Stimulated activated naive CD8-positive, alpha-beta T cell treated with anti-CD3 and anti-CD28 coated beads, Interleukin-15, amount 100 ng/mL, for 72 hours (primary cell): ENCODE measurements at places on chromosomes 1 and 21.

DNA sequence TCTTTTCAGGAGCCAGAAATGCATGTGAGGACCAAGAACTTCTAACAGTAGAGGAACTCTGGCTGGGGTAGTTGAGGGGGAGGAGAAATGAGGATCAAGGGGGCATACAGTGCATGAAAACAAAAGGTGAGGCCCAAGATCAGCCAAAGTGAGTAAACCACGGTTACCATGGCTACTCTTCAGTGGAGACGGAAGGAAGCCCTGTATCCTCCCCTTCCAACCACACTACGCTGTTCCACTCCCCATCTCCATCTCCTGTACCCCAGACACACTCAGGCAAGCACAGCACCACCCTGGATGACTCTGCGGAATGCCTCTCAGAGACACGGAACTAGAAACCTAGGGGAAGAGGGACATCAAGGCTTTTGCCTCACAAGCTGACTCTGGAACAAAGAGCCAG is 157.6 kb upstream of the CAMK1G start:
- DNase-seq, result no peak

- DNase-seq, result no peak
Measured at GRCh38 chr21:36981049-36981391, 14.6 kb upstream of the HLCS start.

DNA sequence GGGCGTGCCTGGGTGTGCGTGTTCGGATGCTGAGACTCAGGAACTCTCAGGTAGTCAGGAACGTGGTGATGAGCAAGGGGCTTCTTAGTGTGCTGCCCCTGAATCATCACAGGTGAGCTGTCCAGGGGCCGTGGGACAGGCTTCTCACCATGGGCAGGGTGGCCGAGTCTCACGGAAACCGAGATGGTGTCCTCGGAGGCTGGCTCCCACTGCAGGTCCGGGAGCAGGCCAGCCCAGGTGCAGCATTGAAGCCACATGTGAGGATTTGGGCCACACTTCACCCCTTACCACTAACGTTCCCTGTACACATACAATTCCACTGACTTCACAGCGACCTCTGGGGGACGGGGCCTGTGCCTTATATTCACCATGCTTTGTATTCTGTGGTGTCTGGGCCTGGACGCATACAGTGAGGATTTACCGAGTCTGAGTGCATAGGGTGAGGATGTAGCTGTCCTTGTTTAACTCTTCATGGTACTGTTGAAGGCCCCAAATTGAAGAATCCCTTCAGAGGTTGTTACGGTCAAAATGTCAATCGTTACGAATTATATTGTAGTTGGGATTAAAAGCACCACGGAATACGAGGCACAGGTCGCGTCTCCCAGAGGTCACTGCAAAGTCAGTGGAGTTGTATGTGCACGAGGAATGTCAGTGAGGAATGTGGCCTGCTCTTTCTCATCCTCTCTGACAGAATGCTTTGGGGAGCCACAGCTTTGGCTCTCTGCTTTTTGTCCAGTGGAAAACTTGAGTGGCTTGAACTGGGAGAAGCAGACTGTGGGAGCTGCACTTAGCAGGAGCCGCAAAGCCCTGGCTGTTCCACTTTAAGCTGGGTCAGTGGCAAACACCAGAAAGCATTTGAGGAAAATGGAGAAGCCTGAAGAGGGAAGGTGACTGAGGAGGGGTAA is 95.3 kb downstream of the MTR start:
- no peak for DNase-seq

DNA sequence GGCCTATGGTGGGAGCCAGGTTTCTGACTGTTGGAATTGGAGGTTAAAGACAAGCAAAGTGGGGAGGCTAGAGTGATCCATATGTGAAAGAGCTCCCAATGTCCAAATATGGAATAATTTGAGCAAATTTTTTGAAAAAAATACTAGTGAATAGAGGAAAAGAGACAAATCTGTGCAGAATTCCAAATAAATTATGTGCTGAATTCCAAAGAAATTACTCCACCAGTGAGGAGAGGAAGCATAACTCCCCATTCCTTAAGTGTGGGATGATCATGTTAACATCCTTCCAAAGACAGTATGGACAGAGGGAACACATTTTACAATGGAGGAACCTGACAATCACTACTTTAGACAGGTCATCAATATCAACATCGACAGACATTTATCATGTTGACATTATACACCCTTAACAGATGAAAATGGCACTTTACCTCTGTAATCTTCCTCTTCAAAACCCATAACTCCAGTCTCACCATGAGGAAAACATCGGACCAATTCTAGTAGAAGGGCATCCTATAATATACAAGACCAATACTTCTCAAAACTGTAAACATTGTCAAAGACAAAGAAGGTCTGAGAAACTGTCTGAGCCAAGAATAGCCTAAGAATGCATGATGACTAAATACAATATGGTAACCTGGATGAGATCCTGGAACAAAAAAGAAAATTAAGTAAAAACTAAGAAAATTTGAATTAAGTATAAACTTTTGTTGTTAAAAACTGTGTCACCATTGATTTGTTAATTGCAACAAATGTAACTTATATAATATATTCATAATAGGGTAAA is 71.5 kb upstream of the RGS4 start:
- DNase-seq, result no peak

DNA sequence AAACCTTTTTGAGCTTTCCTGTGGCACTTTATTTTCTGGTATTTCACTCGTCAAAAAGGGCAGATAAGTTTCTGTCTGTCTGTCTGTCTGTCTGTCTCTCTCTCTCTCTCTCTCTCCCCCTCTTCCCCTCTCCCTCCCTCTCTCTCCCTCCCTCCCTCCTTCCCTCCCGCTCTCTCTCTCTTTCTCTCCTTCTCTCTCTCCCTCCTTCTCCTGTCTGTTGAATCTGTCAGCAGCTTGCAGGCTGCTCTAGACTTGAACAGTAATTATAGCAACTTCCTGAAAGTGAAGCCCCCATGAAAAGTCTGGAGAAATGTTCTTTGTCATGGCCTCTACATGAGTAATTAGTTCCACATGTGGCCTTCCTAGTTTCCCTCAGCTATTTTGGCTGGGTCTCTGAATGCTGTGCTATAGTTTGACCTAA is 275.2 kb upstream of the C1orf105 start:
- no peak for DNase-seq

GRCh38 chr1:245880754-245881403 is 626.2 kb downstream of the SMYD3 start:
- DNase-seq, result no peak

DNA sequence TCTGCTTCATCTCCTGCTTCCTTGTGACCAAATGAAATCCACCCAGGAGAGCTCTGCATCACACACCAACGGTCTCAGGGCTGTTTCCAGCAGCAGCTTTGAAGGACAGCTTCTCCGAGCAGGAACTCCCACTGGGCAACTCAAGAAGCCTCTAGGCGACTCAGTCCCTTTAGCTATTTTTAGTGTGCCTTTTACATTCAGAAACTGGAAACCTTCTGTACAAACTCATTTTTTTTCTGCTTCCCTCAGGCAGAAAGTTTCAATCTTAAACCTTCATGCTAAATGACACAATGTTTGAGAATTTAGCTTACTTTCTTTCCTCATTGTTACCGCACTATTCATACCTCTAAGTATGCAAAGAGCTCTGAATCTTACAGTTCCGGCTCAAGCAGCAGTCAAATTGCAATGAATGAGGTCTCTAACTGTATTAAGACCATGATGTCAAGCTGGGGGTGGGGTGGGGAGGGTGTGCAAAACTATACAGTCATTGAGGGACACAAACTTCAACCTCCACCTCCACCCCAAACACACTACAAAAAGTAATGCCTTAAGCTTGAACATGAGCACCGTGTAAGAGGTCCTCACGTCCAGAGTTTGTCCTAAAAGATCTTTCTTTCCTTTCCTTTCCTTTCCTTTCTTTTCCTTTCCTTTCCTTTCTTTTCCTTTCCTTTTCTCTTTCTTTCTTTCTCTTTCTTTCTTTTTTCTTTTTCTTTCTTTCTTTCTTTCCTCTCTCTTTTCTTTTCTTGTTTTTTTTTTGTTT is 16.4 kb upstream of the TARBP1 start:
- no peak for DNase-seq

GRCh38 chr1:109559995-109560394 is 11.6 kb downstream of the GNAI3 start:
- no peak for DNase-seq

GRCh38 chr1:6470132-6471085 is 4.4 kb upstream of the TNFRSF25 start:
- DNase-seq, result no peak

DNA sequence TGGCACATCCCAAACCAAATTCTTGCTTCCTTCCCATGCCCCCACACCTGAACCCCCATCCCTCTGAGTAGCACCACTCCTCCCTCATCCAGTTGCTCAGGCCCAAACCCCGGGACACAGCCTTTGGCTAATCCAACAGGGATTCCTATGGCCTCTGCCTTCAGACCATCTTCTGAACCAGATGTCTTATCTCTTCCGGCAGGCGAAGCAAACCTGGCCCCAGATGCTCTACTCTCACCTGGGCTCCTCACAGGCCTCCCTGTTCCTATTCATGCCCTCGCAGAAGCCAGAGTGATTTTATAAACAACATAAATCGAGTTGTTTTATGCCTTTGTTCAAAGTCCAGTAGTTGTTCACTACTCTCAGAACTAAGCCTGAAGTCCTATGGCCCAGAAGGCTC is 12.5 kb upstream of the KCNA2 start:
- no peak for DNase-seq

DNA sequence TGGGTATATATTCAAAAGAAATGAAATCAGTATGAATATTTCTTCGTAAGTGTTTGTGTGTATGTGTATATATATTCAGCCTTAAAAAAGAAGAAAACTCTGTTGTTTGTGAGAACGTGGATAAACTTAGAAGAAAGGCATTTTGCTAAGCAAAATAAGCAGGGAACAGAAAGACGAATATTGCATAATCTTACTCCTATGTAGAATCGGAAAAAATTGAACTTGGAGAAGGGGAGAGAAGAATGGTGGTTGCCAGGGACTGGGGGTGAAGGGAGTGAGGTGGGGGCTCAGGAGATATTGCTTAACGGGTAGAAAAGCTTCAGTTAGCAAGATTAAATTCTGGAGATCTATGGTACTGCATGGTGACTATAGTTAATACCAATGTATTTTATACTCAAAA is 40.3 kb upstream of the NEK7 start:
- no peak for DNase-seq

DNA sequence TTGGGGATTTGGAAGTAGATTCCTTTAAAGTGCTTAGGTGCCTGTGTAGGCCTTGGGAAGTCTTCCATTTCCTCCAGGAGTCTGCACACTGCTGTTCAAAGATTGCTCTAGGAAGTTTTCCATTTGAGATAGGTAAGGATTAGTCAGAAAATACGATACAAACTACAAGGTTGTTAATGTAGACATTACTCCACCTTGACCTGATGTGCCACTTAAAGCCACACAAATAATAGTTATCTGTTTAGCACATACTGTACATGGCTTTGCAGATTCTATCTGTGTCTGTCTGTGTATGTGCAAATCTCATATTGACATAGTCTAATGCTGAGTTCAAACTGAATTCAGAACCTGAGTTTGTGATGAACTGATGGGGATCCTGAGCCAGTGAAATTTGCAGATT is 118.4 kb downstream of the RHOU start:
- DNase-seq, result no peak

DNA sequence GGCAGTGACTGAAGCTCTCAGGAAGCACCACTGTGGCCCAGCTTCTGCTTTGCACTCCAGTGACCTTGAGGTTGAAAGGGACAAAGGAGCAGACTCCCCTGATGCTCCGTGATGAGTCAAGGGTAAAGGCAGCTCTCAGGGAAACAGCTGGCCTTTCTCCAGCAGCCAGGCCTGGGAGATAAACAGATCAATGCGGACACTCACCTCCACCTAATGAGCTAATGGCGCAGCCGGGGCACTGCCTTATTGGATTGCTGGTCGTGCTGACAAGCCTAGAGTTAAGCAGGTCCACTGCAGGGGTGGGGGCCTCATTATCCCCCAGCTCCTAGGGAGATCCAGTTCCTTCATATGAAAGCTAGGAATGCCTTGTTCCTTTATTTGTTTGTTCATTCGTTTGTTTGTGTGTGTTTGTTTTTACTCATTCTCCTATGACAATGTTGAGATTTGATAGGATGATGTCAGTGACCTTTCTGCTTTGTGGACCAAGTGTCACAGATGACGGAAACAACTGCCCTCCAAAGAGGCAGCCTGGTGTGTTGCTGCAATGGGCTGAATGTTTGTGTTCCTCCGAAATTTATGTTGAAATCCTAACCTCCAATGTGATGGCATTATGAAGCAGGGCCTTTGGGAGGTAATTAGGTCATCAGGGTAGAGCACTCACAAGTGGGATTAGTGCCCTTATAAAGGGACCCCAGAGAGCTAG is 141.4 kb upstream of the BEND5 start:
- no peak for DNase-seq

DNA sequence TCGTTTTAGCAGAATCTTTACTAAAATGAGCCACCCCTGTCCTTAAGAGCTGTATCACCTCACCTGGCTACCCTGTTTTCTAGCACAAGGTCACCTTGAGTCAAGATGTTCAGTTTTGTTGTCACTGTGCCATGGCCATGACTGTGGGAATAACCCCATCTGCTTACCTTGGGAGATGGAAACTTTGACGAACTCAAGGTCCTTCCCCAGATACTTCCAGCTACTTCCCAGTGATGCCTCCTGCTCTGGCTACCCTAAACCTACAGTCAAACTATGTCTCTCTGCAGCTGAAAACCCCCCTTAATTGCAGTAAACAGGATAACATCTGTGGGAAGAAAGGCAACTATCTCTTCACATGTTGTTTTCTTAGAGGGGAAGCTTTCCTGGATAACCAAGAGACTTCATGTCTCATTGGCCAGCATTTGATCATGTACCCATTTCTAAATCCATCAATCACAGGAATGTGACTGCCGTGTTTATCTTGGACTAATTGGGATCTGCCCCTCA is 89.5 kb upstream of the C1orf21 start:
- DNase-seq, result no peak

- DNase-seq, result no peak
Measured at GRCh38 chr1:194300340-194300739, 1113.9 kb upstream of the B3GALT2 start.

GRCh38 chr1:179923029-179923428 is 31.6 kb upstream of the CEP350 start:
- no peak for DNase-seq

DNA sequence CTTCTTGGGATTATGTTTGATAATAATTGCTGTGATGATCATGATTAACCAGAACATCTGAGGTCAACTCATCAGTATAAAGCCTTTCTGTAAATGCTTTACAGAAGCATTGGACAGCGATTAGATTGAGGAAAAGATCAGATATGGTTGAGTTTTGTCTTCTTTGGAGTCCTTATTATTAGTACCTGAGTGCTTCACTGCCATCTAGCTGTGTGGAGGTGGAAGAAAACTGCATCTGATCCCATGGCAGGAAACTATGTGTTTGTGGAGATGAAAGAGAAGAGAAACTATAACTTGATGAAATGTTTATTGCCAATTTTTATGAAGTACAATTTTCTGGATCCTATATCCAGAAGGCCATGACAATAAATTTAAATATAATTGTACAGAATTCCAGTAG is 11.4 kb downstream of the FLG2 start:
- DNase-seq, result no peak

DNA sequence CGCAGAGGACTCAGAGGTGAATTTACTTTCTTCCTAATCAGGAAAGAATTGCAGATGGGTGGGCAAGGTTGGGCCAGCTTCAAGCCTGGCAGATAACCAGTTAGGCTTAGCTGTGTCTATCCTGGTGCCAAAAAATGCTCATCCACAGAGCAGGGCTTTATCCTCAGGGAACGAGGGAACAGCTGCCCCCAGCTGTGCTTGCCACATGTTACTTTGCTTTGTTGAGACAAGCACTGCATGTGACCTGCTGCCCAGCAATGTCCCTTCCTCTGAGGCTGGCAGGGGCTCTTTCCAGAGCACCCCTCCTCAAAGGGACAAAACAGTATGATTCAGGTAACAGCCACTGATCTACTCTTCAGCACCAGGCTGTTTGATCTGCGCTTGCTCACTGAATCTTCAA is 505.1 kb upstream of the USP24 start:
- DNase-seq, result no peak

GRCh38 chr1:180981596-180982387 is 40.9 kb downstream of the STX6 start:
- DNase-seq, result peak; percentile 73
